Activated CD4-positive, alpha-beta memory T cell treated with anti-CD3 and anti-CD28 coated beads, Interleukin-2, amount 10 ng/mL, durations not matched to agents 7 days and 5 days (primary cell): ENCODE measurements at places on chromosomes 6 and 20.
A peak's percentile ranks its signal among the peaks of the same experiment; 100 is the strongest.

DNA sequence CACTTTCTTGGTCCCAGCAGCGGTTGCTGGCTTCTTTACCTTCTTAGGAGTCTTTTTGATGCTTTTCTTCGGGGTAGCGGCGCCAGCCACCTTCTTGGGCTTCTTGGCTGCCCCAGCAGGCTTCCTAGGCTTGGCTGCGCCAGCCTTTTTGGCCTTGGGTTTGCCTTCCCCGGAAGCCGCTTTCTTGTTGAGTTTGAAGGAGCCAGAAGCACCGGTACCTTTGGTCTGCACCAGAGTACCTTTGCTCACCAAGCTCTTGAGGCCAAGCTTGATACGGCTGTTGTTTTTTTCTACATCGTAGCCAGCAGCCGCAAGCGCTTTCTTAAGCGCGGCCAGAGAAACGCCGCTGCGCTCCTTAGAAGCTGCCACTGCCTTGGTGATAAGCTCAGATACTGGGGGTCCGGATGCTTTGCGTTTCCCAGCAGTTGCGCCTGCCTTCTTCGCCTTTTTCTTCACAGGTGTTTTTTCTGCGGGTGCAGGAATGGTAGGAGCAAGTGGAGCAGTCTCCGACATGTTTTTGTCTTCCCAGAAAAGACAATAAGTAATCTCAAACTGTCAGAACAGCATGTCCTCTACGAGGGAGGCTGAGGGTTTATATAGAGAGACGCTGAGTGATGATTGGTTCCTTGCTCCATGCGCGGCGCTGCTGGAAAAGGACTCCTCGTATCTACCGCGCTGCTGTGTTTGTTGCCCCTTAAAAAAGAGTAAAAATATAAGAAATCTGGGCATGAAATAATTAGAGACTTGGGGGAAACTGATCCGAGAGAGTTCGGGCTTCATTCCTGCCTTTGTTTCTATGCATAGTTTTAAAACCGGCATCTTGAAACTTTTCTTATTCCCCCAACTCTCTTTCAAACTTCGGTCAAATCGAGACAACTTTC, 130.3 kb upstream of the BTN3A2 start:
- DNase-seq: peak; percentile 85

DNA sequence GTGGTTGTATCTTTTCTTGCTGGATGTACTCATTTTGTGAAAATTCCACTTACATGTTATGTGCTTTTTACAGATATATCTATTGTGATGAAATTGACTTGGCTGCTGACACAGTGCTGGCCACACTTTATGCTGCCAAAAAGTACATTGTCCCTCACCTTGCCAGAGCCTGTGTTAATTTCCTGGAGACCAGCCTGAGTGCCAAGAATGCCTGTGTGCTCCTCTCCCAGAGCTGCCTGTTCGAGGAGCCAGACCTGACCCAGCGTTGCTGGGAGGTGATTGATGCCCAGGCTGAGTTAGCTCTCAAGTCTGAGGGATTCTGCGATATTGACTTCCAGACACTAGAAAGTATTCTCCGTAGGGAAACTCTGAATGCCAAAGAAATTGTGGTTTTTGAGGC, 4.9 kb downstream of the BTBD3 start:
- DNase-seq: no peak

GRCh38 chr6:1368940-1369339, 20.4 kb upstream of the FOXF2 start:
- DNase-seq: no peak

GRCh38 chr20:23205211-23205610, 119.1 kb upstream of the CD93 start:
- no peak for DNase-seq

DNA sequence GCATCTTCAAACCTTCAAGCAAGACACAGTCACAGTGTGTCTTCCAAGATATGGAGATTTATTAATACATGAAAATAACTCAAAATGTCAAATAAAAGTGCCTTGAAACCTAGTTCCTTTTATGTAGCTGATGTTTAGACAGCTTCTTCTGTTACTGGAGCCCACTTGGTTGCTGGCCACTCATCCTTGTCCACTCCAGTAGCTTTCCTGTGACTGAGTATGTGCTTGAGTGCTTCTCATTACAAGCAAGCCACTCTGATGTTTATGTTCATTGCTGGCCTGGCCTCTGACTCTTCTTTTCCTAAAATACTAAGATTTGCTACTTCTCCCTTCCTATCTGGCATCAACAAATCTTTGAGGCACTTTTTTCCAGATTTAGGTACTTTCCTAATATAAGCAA, 545.2 kb upstream of the MAN1A1 start:
- no peak for DNase-seq

DNA sequence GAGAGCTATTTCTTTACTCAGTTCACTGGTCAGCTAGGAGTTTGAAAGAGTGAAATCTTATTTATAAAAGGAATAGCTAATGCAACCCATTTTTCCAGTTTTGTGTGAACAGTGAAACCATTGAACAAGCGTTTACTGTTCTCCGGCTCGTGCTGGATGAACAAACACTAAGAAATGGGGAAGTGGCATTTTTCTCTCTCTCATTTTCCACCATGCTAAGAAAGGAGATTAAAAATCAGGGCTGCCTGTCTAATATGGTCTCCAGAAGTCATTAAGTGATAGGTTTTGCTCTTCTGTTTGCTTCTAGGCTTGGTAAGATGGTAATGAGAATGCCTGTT, 774 bp upstream of the SFT2D1 start:
- DNase-seq: no peak

DNA sequence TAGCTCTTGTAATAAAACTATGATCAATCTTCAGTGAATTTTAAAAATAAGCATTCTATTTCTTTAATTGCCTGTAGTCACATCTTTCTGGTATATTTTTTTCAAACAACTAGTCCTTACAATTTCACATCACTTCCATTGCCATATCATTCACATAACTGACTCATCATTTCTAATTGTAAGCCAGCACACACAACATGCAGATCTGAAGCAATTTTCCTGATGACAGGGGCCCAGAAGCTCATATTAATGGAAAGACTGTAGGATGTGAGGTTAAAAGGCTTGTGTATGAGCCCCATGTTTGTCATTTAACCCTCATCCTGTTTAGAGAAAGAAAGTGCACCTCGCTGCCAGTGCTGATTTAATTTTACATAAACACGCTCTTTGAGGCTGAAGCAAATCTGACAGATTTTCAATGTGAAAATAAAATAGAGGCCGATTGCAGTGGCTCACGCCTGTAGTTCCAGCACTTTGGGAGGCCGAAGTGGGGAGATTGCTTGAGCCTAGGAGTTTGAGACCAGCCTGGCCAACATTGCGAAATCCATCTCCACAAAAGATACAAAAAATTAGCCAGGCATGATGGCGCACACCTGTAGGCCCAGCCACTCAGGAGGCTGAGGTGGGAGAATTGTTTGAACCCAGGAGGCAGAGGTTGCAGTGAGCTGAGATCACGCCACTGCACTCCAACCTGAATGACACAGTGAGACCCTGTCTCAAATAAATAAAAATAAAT, 40.1 kb upstream of the LTV1 start:
- no peak for DNase-seq

DNA sequence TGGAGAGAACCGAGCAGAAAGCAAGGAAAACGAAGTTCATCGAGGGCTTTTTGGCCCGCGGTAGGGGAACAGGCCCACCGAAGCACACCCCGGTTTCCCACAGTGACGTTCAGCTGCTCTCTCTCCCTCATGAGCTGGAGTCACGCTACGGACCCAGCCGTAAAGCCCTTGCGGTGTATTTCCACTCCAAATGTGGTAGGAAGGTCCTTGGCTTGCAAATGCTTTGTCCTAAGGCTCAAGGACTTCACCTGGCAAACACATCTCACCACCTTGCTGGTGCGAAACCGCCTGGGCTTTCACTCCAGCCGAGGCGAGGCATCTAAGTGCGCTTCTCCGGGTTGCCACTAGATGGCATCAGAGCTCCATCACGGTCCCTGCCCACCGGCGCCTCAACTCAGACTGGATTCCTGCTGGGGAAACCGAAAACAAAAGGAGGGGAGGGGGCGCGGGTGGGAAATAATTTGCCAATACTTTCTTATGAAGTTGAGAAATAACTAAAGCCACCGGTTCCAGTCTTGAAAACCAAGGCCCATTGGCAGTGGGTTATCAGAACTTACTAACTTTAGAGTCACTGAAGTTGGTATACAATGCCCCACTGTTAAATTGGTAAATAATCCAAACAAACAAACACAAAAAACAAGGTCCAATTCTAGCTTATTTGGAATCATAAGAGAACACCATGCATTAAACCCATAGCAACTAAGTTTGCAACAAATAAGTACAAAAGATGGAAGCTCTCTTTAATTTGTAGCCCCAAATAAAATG, 13.4 kb upstream of the FOXC1 start:
- DNase-seq: peak; percentile 66

DNA sequence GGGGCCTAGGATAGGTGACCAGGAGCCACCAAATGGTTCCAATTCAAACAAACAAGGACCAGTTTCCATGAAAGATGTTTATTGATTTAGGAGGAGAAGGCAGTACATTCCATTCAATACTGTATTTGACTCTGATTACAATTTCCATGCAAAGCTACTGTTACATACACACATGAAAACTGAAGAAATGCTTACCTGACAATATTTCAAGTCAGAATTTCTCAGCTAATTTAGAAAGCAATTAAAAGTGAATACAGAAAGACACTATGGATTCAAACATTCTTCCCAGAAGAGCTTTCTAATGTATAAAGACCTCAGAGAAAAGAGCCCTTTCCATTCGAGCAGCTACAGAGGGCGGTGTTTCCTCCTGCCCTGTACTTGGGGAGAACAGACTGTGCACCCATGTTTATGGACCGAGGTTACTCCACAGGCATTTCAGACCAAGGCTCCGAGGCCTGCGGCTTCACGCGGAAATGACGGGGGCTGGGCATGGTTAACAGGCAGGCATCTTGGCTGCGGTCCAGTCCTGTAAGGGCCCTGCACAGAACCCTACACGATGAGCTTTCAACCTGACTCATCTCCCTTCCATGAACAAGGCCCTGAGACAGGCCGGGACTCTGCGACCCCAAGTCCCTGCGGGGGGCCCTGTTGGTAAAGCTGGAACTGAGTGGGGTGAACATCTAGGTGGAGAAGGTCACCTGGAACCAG, 25.7 kb upstream of the TCFL5 start:
- DNase-seq: peak; percentile 42

- no peak for DNase-seq
Observed at GRCh38 chr6:14951704-14952103, 294.2 kb upstream of the JARID2 start.

- DNase-seq: no peak
Observed at GRCh38 chr6:53691667-53692133, 26.1 kb upstream of the KLHL31 start.

DNA sequence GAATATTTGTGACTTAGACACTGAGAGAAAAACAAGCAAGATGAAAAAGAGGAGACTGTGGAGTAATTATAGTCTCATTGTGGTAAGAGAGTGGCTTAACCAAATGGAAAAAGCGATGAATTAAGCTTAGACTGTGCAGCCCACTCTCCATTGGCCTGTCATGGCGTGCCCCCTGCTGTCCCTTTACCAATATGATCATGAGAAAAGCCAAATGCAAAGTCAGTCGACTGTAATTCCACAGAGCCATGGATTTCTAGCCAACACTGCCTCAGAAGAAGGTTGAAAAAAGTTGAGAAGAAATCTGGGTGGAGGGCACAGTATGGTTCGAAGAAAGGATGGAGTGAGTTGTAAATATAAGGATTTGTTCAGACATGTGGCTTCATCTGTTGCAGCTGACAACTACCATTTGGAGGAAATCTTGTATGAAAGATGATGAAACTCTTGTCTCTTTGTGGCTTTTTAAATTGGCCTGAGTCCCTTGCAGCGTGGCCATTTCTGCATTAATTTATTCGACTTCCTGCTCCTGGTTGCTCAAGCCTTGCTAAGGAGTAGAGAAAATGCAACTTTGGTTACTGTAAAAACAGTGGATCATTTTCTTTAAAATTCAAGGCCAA, 251.4 kb downstream of the DOK5 start:
- DNase-seq: no peak

GRCh38 chr20:38900606-38901005, 25.6 kb upstream of the FAM83D start:
- no peak for DNase-seq

GRCh38 chr20:16714751-16715150, 15.1 kb upstream of the SNRPB2 start:
- no peak for DNase-seq

- no peak for DNase-seq
Observed at GRCh38 chr20:35187584-35188190, 15.8 kb downstream of the PROCR start.

DNA sequence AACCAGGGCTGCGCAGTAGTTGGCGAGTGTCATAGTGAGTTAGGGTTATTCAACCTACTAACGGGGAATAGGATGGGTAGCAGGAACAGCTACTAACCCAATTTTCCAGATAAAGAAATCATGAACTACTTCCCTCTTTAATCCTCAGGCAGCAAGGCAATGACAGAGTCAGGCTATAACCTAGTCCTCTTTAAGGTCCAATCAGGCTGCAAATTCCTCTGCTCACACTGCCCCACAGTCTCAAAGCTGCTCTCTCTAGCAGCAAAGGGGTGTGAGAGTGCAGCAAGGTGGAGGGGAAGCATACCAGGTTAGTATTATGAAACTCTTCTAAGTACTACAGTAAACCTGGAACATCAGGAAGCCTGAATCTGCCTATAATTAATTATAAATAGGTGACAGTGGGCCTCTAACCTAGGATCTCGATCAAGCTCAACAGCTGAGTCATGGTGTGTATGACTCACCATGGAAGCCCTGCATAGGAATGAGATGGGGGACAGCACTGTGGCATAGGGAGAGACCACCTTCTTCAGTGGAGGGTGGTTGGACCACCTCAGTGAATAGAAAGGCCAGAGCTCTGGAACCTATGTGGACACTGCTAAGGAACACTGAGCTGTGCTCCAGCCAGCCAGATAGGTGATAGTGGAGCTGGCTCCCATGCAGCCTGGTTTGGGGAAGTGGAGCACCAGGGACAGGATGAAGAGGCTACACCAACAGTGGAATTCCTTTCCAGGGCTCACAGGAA, 7.9 kb downstream of the PEX6 start:
- no peak for DNase-seq

DNA sequence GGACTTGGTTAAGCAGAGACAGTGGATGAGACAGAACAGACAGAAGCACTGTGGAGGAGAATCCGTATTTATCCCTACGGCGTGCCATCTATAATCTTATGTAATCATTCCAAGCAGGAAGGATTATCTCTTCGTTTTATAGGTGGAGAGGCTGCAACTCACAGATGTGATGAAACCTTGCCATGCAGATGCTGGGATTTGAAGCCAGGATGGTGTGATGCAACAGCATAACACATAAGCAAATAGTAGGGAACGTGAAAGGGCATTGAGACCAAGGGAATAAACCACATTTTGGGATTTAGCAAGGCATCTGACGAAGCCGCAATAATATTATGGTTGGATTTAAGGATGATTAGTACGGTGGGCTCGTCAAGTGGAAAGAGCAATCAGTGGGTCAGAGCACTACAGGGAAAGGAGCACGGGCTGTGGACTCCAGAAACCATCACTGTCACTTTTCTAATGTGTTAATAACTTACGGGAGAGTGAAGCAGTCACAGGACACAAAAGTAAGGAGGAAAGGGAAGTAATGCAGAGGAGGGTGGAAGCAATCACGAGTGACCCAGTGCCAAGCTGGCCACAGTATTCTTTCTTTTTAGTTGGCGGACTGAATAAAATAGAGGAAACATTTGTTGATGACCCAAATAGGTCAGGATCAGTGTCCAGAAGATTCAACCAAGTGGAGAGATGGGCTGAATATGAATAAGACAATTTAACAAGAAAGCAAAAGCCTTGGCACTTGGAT, 119.6 kb upstream of the EDN1 start:
- DNase-seq: no peak
